ENCODE measurements at places on chromosomes 5 and 9.

DNA sequence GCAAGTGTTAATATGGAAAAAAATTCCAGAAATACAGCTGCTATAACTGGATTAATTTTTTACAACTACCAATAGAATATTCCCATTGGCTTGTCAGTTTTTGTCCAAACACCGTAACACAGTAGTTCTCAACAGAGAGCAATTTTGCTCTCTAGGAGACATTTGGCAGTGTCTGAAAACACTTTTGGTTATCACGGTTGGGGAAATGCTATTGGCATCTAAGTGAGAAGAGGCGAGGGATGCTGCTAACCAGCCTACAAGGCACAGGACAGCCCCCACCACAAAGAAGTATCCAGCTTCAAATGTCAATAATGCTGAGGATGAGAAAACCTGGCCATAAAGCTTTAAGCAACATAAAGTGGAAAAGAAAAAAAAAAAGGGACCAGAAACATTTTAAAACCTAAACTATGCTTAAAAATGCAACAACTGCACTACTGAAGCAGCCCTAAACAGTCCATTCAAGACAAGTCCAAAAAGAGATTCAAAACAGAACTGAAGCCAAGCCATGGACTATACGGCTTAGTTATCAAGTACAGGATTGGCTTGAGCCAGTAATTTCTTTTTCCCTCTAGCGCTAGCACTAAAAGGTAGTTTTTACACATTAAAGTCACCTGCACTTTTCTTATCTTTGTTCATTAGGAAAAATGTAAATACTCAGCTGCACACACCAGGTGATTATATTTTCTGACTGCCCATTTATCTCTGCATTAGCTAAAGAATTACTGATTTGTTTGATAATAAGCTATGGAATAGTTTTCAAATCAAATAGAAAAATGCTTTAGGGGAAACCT, 83.9 kb downstream of the NR3C1 start:
- no peak for DNase-seq

- DNase-seq = no peak
These were observed 1111.1 kb downstream of the TAF11L14 start for GRCh38 chr5:18745042-18745987.

DNA sequence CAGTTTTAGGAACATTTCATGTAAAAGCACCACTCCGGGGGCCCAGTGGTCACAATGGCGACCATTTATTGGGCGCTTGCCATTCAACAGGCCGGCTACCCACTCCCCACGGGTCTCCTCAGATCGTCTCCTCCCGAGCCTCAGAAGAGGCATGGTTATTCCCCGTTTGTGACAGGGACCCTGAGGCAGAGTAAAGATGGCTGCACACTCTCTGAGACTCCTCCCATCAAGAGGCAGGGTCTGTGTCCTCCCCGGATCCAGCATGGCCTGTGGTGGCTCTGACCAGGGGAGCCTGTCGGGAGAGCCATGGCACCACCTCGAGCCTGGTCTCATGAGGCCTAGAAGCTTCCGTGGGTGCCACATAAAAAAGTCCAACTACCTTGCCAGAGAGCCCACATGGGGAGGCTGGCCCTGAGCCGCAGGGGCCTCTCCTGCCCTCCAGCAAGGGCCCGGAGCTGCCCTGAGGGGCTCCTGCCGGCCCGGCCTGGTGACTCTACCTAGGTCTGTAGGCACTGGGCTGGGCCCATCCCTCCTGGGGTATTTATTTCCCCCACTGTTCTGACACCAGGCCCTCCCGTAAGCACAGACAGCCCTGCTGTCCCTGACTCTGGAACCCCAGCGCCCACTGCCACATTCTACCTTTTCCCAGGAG, 90.8 kb downstream of the VAV2 start:
- DNase-seq = no peak

- DNase-seq = no peak
These were observed 70.9 kb downstream of the PTTG1 start for GRCh38 chr5:160492565-160492964.

DNA sequence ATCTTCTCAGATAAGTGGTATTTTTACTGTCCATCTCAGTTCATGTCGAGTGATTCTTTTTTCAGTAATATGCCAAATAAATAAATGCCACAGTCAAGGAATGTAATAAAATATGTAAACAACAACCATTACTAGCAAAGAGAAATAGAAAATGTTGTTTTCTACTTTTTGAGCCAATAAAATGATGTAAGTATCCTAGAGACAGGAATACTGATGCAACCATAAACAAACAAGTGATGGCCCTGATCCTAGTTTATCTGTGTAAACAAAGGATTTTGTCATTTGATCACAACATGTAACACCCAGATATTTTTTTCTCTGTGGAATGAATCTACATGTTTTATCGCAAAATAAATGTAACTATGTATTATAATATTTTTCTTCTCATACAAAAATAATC, 1852.8 kb downstream of the EFNA5 start:
- no peak for DNase-seq

DNA sequence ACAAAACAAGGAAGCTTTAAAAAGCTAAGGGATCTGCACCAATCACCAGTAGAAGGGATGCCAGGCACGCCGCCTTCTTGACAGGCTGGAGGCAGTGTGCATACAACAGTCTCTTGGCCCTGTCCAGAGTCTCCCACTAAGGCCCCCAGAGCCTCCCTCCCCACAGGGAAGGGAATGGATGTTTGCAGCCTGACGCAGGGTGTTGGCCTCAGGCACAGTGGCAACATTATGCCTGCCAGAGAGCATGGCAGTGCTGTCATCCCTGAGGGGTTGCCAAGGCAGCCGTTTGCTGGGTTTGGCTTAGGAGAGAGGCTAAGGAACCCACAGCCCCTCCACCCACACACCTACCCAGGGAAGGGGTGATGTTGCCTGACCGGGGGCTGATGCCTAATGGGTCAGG, 4.8 kb downstream of the HBEGF start:
- DNase-seq = no peak

- DNase-seq = no peak
These were observed 6.9 kb upstream of the GSN start for GRCh38 chr9:121261107-121261460.

GRCh38 chr5:154756868-154757813, 2.0 kb downstream of the LARP1 start:
- DNase-seq = no peak

DNA sequence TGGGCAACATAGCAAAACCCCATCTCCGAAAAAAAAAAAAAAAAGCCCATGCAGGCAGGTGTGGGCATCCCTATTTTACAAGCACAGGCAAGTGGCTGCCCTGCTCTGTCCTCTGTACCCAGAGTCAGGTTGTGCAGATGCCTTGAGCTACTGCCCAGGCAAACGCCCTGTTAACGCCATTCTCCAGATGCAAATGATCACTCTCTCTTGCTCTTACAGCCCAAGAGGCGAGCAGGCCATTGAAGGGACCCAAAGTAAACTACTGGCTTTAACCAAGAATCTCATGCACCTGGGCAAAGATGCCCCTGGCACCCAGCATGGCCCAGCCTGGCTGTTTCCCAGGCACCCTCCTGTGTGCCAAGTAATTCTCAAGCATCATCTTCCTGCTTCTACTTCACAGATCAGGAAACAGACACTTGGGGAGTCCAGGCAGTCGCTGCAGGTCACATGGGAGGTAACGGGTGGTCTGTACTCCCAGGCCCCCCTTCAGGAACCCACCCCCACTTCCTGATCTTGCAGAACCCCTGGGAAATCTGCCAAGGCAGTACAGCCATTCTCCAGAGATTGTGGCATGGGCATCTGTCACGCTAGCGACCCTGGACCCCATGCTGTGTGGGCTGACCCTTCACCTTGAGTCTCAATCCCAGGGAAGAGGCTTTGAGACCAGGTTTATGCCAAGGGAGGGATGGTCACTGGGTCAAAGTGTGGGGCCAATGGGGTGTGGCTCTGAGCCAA, 14.2 kb downstream of the EEIG1 start:
- no peak for DNase-seq

GRCh38 chr9:133995012-133995896, 3.1 kb upstream of the VAV2 start:
- DNase-seq = no peak

DNA sequence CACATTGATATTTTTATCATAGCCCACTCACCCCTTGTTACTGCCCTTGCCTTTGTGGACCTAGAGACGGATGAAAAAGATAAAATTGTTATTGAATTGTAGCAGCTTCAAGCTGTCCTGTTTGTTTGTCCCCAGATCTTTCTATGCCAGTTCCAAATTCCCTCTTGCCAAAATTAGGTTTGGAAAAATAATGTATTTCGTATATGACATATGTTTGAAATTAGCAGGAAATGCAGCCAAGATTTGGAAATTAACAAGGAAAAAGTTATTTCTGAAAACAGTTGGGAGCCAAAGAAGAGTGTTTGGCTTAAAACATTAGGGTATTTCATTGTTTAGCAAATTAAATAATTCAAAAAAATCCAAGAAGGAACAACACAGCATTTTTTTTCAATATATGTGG, 33.5 kb downstream of the SPATA31D1 start:
- no peak for DNase-seq

DNA sequence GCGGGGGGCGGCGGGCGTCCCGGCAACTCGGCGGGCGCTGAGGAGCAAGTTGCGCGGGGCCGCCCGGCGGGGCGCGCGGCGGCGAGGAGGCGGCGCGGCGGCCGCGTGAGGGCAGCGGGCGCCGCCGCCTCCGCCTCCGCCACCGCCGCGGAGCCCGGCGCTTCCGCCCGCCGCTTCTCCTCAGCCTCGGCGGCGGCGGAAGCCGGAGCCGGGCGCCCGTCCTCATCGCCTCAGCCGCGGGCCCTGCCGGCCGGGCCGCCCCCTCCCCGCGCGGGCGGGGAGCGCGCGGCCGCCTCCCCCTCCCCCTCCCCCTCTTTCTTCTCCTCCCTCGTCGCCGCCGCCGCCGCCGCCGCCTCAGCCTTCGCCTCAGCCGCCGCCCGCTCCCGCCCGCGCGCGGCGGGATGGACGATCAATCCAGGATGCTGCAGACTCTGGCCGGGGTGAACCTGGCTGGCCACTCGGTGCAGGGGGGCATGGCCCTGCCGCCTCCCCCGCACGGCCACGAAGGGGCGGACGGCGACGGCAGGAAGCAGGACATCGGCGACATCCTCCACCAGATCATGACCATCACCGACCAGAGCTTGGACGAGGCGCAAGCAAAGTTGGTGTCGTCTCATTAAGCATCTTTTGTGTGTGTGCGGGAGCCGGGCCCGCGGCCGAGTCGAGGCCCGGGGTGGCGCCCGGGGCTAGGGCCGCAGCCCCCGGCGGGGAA, at the start of gene PBX3:
TSS of gene PBX3 (plus strand) at position 321 of the 712 bp plus-strand sequence.
- no peak for DNase-seq

DNA sequence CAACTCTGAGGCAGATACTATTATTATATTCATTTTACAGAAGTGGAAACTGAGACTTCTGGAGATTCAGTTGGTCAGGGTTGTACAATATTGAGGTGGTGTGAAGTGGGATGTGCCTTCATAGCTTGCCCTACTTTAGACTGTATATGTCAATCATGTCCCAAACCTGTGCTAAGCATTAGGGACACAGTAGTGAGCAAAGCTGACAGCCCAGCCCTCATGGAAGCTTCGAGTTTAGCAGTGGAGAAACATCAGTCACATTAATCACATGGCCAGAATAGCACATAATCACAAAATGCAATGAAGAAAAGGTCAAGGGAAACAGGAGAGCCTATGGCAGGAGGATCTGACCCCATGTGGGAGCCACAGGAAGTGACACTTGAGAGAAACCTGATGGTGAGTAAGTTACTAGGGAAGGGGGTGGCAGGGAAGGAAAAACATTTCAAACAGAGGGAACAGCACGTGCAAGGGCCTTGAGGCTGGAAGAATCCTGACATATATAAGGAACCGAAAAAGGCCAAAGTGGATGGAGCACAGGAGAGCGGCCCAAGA, 20.5 kb upstream of the RALGPS1 start:
- DNase-seq = no peak

DNA sequence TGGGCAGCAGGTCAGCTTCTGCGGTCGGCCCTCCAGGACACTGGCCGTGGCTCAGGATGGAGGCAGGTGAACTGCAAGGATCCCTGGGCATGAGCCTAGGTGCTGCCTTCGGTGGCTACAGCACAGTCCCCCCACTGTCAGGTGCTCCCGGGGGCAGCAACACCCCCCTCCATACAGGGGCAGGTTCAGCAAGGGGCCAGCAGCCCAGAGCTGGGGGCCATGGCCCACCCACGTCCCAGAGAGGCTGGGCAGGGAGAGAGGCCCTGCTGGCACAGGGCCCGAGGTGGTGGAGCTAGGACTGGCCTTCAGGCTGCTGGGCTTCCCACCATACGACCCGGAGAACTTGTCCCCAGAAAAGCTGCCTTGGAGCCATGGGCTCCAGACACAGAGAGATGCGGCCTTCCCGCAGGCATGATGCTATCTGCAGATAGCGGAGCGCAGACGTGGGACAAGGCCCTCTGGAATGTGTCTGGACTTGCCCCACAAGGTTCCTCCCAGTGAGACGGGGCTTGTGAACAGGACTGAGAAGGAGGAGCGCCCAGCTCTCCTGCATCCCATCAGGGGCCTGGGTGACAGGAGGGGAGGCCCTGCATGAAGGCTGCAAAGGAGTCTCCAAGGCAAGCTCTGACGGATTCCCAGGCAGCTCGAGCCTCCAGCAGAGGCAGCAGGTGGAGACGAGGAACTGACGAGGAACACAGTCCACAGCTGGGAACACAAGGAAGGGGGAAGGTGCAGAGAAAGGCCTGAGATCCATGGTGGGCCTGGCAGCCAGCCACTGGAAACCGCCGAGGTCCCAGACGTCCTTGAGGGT, 111.1 kb downstream of the VAV2 start:
- DNase-seq = no peak

DNA sequence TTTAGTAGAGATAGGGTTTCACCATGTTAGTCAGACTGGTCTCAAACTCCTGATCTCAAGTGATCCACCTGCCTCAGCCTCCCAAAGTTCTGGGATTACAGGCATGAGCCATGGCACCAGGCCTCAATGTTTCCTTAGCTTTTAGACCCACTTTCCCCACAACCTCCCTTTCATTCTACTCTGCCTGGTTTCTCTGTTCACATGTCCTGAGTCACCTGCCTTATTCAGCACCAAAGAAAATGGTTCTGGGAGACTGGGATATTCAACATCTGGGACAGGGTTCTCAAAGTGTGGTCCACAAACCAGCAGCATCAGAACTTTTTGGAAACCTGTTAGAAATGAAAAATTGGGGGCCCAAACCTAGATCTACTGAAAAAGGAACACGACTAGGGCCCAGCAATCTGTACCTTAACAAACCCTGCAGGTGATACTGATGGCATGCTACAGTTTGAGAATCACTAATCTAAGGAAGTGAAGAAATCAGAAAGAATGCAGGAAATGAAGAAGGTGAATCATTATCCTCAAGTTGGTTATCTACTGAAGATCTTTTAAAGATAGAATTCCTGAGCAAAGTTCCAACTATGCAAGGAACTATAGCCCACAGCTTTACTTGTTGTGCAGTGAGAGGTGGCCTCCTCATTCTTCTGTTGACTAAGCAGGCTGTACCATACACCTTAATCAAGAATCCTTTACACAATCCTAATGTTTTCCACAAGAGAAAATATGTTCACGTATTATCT, 51.8 kb upstream of the CTNNAL1 start:
- DNase-seq = no peak

GRCh38 chr9:81182431-81182830, 506.9 kb downstream of the TLE1 start:
- DNase-seq = no peak

All from AG09309 (cell line).